ENCODE measurements at places on chromosomes 7 and 10.
A peak's percentile ranks its signal among the peaks of the same experiment; 100 is the strongest.

GRCh38 chr7:30679664-30680063 lies 2.6 kb downstream of the CRHR2 start:
- no peak for DNase-seq

DNA sequence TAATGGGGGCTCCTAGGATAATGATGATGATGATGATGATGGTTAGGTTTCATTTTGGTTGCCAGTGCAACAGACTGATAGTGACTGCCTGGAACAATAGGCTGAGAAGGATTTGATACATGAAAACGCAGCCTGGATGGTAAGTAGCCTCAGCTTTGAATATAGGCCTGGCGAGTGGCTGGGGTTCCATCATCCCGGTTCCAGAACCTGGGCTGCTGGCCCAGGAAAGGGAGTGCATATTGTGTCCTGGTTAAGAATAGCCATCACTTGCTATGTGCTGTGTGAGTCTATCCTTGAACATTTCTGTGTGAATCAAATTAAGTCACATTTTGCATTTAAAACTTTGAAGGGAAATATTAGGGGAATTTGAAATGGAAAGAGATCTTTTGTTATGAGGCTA lies 62.7 kb downstream of the SHH start:
- no peak for DNase-seq

DNA sequence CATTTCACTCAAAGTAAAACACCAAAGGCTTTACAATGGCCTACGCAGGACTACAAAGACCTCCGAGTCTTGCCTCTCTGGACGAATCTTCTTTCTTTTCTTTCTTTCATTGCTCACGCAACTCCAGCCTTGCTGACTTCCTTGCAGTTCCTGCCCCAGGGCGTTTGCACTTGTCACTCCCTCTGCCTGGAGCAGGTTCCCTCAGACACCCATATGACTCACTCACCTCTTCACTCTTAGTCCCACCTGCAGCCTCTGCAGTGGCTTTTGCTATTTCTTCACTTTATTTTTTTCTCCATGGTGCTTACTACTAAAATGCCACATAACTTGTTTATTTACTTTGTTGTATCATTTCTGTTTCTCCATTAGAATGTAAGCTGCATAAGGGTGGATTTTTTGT lies 33.1 kb downstream of the GHRHR start:
- no peak for DNase-seq

- DNase-seq = no peak
Observed at GRCh38 chr10:77247031-77247990, 390.3 kb downstream of the KCNMA1 start.

GRCh38 chr10:4174197-4174596 lies 389.2 kb upstream of the KLF6 start:
- no peak for DNase-seq

DNA sequence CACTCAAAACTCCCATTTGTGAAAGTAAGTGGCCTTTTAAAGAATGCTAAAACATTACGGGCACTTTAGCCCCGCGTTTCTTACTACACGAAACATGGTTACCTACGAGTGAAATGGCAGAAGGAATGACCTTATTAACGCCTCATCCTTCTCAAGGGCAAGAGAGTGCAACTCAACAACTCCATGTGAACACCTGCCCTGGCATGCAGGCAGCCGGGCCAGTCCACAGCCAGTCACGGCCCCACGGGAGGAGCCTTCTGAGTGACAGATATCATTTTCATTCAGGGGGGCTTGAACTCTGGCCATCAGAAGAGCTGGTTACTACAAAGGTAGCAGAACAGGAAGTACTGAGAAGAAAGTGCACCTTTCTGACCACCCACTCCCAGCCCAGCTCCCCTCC lies 236.1 kb downstream of the PTPRN2 start:
- DNase-seq = no peak

GRCh38 chr10:123132576-123133477 lies 2.9 kb upstream of the HMX3 start:
- peak; percentile 78 for DNase-seq

- DNase-seq = no peak
Observed at GRCh38 chr10:14653271-14654161, 121.2 kb downstream of the FAM107B start.

- DNase-seq = no peak
Observed at GRCh38 chr7:43199371-43200160, 87.1 kb downstream of the HECW1 start.

DNA sequence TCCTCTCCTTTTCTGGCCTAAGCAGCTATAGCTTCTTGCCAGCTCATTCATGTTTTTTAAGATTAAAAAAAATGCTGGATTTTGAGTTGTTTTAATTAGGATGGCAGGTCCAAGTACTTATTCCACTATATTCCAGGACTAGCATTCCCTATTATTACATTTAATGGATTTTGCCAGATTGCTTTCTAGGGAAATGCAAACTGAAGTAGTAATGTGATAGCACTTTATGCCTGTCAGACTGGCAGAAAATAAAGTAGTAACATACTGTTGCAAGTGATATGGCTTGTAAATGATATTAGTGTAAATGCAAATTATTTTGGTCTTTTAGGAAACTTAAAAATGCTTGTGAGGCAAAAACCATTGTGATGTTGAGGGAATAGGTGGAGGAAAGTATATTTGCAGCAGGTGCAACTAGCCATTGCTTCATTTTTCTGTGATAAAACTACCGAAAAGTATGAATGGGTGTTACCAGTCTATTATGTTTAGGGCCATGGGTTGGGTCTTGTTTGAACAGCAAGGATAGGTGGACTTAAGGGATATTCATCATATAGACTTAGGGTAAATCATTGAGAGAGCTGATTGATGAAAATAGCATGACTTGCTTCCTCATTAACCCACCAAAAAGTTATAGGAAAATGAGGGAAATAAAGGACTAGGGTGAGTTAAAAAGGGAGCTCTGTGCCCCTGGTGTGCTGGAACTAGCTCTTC lies 19.9 kb downstream of the ZNRF2 start:
- no peak for DNase-seq

DNA sequence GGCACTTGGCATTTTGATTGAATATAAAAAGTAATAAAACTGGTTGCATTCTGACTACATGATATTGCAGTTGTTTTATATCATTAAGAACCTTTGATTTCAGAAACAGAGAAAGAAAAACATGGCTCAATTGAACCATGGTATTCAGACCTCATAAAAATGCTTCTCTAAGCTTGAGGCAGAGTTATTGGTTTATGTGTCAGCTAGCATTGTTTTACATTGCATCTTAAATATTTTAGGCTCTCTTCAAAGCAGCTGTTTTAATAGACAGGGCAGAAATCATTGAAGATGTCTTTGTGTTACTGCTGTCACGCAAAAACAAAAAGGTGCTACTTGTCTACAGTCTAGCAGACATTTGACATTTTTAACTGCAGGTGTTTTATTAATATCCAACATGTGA lies 299.2 kb downstream of the EXOC4 start:
- DNase-seq = no peak

- DNase-seq = no peak
Observed at GRCh38 chr10:88670497-88670896, 6.3 kb downstream of the LIPF start.

GRCh38 chr7:118285358-118285757 lies 60.9 kb downstream of the ANKRD7 start:
- DNase-seq = no peak

- DNase-seq = no peak
Observed at GRCh38 chr10:70832221-70832620, 16.5 kb downstream of the SGPL1 start.

GRCh38 chr10:49207113-49207512 lies 18.9 kb upstream of the TMEM273 start:
- DNase-seq = no peak

DNA sequence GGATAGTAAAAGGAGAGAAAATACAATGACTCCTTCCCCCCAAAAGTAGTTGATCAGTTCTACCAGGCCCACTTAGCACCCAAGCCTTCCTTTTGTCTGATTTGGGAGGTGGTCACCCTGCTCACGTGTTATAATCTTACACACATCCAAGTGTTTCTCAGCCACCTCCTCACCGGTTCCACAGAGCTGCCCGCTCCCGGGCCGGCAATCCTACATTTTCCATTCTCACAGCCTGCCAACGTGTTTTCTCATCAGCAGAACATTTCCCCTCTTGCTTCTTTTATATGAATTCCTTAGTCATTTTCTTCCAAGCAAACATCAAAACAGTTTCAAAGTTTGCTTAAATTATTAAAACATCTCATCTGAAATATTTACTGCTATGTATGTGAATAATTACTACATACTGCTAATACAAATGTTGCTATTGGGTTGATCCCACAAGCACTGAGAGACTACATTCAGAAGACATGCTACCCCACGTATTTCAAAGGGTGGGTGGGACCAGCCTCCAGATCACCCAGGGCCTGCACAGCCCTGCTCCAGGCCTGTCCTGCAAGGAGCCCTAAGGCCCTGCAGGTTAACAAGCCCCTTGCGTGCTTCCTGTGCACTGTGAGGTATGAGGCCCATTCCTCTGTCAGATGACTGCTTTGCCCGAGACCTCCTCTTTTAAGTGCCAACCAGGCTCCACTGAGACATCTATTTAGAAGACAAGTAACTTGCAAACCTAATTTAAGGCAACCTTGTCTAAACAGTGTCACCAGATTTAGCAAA lies 75.3 kb downstream of the GRB10 start:
- no peak for DNase-seq

DNA sequence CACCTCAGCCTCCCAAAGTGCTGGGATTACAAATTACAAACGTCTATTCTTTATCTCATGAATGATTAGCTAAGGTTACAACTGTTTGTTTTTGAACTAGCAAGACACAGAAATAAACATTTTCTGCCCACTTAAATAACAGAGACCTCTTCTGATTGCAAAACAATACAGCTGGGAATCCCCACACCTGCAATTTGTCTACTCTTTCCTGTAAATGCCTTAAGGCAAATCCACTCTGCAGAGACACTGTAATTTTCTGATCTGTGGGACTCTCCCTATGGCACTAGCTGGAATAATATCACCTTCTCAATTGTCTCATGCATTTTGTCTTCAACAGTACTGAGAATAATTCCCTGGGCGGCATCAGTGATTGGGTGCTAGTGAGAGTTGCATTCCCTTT lies 149.3 kb upstream of the FAM3C start:
- no peak for DNase-seq

GRCh38 chr7:5406957-5407945 lies 16.4 kb downstream of the TNRC18 start:
- no peak for DNase-seq

GRCh38 chr10:85578860-85579259 lies 787.7 kb downstream of the GRID1 start:
- DNase-seq = no peak

GRCh38 chr7:121940918-121941317 lies 68.0 kb downstream of the PTPRZ1 start:
- no peak for DNase-seq

DNA sequence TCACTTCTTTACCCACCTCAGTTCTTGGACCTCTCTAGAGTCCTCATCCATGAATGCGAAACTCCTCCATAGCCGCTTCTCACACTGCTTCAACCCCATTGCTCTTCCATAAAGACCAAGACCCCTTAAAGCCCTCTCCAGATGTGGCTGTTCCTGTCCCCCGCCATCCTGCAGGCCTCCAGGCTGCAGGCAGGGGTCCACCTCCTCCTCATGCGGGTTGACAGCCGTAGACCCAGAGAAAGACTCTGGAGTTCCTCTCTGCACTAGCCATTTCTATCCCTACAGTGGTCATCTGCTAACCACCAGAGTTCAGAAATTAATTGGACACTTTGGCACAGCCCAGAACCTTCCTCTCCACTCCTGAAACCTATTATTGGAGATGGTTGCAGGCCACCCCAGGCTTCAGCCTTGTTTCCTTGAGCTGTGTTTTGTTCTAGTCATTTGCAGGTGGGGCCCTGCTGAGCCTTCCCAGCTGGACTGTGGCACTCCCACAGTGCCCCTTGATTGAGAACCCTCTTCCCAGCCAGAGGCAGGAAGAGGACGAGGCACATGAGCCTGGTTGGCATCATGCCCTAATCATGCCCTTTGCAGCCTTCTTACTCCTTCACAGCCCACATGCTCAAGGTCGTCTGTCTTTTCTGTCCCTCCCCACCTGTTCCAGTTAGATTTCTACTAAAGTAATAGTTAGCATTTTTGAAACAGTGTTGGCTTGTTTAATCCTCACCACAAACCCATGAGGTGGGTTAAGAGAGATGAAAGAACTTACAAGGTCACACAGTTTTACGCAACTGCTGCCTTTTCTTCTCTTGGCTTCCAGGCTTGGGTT lies 23.9 kb downstream of the CUL1 start:
- DNase-seq = no peak

GRCh38 chr10:123655751-123656150 lies 10.4 kb upstream of the GPR26 start:
- no peak for DNase-seq

GRCh38 chr10:99667108-99667751 lies 7.9 kb downstream of the ENTPD7 start:
- DNase-seq = no peak

- DNase-seq = no peak
Observed at GRCh38 chr7:7354674-7355073, 172.3 kb downstream of the C1GALT1 start.

DNA sequence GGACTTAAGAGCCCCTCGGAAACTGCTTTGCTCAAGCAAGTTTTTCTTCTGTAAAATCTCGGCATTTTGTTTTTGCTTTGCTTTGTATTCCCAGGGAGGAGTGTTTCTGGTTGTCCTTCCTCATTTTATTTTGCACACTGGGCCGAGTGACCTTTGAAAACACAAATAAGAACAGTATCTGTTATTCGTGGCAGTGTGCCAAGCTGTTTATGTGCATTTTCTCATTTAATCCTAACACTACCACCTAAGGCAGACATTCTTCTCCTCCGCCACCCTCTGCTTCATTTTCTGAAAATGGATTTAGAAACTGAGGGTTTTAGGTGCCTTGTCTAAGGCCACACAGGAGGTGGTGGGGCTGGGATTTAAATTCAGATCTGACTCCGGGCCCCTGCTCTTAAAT lies 218.5 kb downstream of the TCF7L2 start:
- no peak for DNase-seq

DNA sequence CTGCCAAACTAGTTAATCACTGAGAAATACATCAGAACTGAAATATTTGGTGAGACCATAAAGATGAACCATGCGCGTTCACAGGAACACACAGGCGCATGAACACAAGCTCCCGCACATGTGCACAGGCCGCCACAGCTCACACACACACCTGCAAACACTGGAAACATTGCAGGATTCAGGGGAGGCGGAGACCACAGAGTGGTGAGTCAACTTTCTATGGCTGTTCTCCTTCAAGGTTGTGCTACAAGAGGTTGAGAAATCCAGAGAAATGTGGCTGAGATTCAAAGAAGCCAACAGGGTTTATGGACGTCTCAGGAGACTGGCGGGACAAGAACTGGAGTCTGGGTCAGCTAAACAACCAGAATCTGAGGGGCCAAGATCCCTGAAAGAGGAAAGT lies 17.8 kb downstream of the ESYT2 start:
- no peak for DNase-seq

Measured in T-helper 1 cell (primary cell).